ENCODE measurements at places on chromosomes 3 and 15.
A peak's percentile ranks its signal among the peaks of the same experiment; 100 is the strongest.

DNA sequence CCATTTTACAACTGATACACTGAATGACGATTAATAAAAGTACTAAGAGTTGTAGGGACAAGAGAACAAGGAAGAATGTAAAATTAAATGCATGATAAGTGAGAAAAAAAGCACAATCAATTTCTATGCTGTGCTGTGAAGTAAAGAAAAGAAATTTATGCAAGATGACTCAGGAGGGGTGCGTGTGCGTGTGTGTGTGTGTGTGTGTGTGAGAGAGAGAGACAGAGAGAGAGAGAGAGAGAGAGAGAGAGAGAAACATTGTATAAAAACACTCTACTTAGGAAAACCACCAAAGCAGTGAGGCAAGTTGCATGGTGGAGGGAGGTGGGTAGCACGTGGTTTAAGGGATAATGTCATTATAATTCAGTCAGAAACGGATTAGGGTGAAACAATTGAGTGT lies 580.8 kb upstream of the ALCAM start:
- DNase-seq, result no peak

DNA sequence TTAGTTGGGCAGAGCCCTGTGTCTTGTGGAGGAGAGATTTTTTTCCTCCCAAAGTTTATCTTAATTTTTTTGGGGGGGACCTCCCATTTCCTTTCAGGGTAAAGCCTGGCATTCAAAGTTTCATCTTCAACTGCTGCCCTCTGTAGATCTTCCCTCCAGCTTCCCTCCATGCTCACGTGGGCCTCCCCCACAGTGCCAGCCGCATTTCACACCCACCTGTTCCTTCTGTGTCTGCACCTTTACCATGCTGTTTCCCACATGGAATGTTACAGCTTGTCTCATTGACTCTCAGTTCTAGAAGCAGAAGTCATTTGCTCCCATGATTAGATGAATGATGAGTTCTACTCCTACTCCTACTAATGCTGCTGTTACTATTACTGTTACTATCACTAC lies 6.5 kb downstream of the CELF6 start:
- no peak for DNase-seq

DNA sequence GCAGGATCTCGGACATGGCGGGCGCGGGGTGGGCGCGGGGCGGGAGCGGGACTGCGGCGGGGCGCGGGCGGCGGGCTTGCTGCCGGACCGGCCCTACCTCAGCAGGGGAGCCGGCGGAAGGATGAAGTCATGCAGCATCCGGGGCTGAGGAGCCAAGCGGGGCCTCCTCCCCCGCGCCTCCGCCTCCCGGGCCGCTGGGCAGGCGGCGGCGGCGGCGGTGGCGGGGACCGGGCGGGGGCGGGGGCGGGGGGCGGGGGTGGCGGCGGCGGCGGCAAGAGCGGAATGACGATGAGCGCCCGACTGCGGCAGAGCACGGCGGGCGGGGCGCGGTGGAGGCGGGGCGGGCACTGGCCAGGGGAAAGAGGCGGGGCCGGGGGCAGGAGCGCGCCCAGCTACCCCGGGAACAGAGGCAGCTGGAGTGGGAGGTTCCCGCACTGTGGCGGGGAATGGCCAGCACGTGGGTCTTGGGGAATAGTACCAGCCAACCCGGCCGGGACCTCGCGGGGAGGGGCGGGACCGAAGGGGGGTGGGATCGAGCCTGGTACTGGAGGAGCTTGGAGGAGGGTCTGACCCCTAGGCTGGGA lies at the start of gene CAMK2N2:
Gene CAMK2N2 (minus strand): TSS at position 284 of the 584 bp plus-strand sequence. CDS start 268 bp downstream, at position 16.
- peak; percentile 24 for DNase-seq

- DNase-seq, result no peak
Measured at GRCh38 chr3:62128051-62128450, 245.3 kb downstream of the FEZF2 start.

- DNase-seq, result peak; percentile 47
Measured at GRCh38 chr3:14791343-14791945, 27.3 kb upstream of the FGD5 start.

Data from T-helper 1 cell (primary cell).